ENCODE measurements at places on chromosomes 3 and 15.

- DNase-seq: no peak
Measured at GRCh38 chr15:32042269-32042972, 12.1 kb downstream of the CHRNA7 start.

DNA sequence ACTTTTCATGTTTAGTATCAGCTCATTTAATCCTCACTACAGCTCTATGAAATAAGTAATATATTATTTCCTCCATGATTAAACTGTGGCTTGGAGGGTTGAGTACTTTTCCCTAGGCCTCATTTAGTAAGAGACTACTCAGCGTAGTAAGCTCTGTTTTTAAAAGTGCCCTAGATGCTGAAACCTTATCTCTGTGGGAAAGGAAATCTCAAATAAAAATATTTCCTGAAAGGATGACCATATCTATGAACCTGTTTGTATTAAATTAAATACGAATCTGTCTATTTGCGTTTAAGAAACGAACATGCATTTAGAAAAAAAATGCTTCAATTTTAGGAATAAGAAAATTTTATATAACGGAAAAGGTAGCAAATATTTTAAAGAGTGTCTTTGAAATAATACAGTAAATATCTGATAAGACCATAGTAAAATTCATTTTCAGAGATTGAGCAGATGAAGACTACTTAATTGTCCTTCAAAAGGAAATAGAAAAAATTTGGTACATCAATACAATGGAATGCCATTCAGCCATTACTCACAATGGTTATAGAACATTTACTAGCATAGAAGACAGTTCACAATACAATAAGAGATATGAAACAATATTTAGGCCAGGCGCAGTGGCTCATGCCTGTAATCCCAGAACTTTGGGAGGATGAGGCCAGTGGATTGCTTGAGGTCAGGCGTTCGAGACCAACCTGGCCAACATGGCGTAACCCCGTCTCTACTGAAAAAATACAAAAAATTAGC is 56.2 kb downstream of the ATG7 start:
- DNase-seq: no peak

DNA sequence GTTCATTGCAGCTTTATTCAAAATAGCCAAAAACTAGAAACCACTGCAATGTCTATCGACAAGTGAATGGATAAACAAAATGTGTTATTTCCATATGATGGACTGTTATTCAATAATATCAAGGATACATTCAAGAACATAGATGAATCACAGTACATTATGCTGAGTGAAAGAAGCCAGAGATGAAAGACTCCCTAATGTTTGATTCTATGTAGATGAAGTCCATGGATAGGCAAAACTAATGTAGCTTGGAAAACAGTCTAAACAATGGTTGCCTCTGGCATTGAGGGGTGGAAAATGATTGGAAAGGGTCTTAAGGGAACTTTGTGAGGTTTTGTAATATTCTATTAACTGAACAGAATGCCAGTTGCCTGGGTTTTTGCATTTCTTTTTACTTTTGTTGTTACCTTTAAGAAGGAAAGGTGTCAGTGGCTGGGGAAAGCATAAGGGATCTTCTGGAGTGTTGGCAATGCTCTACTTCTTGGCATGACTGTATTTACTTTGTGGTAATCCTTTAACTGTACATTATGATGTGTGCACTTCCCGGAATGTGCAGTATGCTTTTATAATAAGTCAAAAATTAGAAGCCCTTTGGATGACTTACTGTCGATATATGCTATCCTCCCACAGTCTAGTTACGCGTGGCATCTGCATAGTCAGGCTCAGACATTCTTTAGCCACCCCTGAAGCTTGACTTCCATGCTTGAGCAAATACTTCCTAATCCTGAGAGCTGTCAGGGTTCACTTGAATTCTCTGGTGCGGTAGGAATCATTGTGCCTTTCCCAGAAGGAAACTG is 20.5 kb upstream of the ATP10A start:
- no peak for DNase-seq

DNA sequence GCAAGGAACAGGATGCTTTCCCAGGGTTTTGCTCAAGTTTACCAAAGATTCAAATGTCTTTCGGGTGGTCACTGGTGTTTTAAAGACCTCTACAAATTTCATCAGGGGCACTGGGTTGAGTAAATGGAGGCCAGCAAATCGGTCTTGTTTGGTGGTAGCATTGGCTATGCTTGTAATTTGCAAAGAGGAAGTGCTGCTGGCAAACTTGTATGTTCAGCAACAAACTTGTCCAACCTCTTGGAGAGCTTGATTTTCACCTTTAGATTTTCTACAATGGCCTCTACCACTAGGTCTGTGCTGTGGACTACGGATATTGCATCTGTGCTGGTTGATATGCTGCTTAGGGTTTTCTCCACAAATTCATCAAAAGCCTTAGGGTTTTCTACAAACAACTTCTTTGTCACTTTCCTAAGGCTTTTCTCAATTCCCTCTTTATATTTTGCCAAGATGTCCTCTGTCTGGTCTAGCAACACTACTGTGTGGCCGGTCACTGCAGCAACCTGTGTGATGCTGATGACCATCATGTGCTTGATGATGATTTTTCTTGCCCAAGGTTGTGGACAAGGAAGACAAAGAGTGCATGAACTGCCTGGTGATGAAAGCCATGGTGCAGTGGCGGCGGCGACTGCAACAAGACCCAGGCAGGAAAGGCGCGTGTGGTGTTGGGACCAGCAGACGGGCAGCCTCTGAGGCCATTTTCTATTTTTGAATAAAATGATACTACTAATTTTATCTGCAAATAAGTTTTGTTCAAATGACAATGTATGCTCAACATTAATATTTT is 50.8 kb downstream of the RFX7 start:
- DNase-seq: no peak

- DNase-seq: peak; percentile 77
Measured at GRCh38 chr15:83016906-83017305, 5.5 kb upstream of the C15orf40 start.

GRCh38 chr3:120039642-120040610 is 54.3 kb downstream of the GSK3B start:
- no peak for DNase-seq

DNA sequence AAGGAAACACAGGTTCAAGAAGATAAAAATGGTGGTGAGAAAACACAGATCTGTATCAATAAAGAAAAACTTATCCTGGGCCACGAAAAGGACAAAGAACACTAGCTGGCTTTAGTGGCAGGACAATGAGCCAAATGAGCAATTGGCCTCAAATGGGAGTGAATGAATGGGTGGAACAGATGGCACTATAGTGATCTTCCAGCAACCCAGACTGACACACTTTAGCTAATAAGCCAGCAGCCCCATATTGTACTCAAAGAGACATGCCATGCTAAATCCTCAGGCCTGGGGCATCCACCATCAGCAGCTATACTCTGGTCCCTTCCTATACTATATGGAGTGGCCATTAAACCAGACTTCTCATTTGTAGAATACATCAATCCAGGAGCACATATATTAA is 60.0 kb upstream of the GADL1 start:
- DNase-seq: no peak

DNA sequence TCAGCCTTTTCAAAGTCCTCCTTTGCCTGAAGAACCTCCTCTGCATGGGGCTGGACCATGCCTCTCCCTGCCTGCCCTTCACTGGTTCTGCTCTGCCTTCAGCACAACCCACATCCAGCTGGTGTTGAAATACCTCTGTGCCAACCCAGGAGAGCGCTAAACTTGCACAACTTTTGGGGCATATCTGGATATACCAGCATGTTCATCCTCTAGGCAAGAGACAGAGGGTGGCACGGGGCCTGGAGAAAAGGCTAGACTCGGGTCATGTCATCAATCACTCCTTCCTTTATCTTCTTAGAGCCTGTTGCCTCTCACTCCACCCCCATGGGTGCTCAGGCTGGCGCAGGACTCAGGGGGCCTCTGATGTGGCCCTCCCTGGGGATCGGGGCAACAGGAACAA is 4.8 kb downstream of the SEMA4B start:
- DNase-seq: peak; percentile 76

- peak; percentile 47 for DNase-seq
Measured at GRCh38 chr15:55222588-55222987, 25.8 kb upstream of the RSL24D1 start.

- DNase-seq: no peak
Measured at GRCh38 chr15:37619358-37620042, 314.9 kb upstream of the TMCO5A start.

DNA sequence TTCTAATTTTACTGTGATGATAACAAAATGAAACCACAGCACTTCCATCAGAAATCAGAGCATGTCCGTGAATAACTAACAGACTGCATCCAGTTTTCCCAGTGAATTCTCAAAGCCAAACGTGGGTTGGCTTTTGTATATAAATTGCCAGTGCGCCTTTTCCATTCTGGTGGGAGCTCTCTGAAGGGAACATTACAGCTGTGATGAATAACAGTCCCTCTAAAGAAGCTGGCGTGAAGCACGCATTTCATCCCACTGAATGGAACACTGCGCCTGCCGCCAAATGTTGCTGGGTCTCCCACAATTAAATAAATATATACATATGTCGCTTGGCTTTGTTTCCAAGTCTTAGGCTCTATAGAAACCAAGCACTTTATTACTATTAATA is 113.0 kb upstream of the PFN2 start:
- no peak for DNase-seq

DNA sequence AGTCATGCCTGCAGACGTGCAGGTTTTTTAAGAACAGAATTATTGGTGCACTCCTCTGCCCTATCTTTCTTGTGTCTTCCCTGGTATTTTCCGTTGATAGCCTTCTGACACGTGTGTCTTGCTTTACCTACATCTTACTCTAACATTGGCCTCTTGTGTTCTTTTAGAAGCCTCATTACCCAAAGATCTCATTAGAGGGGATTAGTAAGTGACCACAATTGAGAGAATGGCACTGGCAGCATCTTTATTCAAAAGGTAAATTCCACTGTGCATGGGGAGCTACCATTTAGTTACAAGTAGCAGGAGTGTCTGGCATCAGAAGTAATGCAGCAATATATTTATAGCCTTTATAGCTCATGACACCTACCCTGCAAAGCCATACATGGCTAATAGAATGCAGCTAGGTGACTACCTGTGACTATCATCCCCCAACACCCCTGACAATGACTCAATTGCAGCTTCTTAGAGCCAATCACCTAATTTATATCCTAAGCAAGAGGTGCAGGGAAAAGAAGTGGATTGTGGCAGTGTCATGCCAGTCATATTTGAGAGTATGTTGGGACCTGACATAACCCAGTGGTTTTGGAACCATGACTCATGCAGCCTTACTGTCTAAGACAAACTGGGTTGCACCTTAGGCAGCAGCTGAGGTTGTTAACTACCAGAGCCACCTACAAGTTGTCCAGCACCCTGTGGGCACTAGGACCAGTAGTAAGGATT is 164.8 kb downstream of the GRM7 start:
- DNase-seq: no peak

- DNase-seq: no peak
Measured at GRCh38 chr3:160501325-160501724, 51.7 kb upstream of the TRIM59 start.

DNA sequence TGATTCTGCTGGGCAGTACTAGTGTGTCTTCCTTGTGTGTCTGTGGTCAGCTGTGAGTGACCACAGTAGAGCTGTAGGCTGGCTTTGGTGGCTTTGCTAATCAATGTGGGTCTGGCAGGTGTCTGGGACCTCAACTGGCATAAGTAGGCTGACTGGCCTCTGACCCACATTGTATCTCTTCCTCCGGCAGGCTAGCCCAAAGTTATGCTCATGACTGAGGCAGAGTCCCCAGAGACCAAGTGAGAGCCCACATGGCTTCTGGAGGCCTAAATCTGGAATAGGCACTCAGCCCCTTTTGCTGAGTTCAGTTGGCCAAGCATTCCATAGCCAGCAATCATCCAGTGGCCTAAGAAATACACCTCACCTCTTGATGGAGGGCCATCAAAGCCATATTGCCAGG is 289.1 kb upstream of the SUCLG2 start:
- no peak for DNase-seq

DNA sequence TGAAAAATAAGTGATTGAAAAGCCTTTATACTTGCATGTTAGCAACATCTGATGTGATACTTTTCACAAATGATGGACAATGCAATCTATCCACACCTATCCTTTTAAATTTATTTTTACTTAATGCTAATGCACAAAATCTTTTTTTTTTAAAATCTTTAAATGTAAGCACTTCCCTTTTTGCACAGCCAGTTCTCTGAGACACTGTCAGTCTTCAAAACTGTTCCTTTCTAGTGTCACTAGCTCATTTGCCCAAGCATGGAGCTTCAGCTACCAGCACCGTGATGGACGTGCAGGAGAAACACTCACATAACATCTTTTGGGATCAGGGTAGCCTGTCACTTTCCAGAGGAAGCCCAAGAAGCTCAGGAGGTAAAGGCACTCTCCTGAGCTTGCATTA is 50.1 kb downstream of the NR1D2 start:
- DNase-seq: no peak

- DNase-seq: peak; percentile 77
Measured at GRCh38 chr3:142976621-142977398, 13.3 kb upstream of the PAQR9 start.

GRCh38 chr3:69777582-69777967 is 38.3 kb downstream of the MITF start:
- DNase-seq: no peak

DNA sequence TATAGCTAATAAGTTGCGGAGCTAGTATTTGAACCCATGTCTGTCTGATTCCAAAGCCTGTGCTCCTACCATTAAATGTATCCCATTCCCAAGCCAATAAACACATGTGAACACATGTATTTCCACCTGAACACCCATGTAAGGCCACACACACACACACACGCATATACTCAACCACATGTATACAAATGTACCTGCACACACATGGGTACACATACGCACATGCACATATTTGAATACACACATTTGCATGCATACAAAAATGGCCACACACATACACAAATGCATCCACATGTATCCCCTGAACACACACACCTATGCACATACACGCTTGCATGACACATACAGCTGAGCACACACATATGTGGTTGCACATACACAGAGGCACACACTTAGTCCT is 5.4 kb upstream of the MRPS22 start:
- no peak for DNase-seq

DNA sequence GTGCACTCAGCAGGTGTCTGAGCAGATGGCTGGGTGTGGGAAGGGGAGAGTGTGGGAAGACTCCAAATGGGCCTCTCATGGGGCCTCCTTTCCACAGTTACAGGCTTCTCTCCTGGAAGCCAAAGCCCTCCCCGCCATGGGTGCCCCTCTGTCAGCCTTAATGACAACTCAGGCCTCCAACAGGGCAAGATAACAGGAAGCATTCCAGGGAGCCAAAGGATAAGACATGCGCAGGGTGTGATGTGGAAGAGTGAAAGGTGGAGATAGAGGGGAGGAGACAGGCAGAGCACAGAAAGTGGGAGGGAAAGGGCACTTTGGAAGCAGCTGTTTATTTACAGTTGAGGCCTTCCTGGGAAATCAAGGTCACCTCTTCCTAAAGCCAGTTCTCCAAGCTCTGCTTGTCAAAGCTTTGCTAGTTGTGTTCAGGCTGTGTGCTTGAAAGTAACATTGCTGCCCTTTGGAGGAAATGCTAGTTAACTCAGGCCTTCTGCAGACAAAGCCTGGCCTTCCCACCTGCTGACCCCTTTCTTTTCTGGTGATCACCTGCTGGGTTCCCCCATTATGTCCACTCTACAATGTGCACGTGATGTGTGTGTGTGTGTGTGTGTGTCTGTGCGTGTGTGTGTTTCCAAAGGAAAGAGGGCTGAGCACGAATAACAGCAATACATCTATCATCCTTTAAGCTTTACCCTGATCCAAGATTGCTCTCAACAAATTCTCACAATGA is 35.2 kb upstream of the SMAD3 start:
- no peak for DNase-seq

- no peak for DNase-seq
Measured at GRCh38 chr3:104796556-104796955, 570.2 kb upstream of the ALCAM start.

- no peak for DNase-seq
Measured at GRCh38 chr3:12231431-12231830, 57.4 kb upstream of the PPARG start.

GRCh38 chr3:128999102-128999501 is 2.0 kb upstream of the EFCC1 start:
- no peak for DNase-seq
